ENCODE measurements at places on chromosomes 4 and X.

DNA sequence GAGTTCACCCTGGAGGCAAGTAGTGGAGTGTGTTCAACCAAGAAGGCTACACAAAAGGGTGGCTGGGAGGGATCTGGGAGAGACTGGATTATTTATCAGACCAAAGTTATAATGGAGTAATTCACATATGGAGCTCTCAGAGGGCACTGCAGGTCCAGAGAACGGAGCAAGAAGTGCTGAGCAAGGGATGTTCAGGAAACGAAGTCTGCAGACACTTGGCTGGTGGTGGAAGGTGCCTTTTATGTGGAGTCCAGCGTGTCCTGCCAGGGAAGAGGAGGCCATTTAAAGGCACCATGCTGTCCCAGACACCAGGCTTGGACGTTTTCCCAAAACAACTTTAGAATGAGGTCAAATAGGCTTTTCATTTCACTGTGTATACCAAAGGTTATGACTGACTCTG is 130.1 kb downstream of the CEP135 start:
- DNase-seq = no peak

GRCh38 chrX:105650577-105650976 is 171.8 kb upstream of the NRK start:
- no peak for DNase-seq

GRCh38 chrX:118251271-118251670 is 94.6 kb upstream of the WDR44 start:
- no peak for DNase-seq

DNA sequence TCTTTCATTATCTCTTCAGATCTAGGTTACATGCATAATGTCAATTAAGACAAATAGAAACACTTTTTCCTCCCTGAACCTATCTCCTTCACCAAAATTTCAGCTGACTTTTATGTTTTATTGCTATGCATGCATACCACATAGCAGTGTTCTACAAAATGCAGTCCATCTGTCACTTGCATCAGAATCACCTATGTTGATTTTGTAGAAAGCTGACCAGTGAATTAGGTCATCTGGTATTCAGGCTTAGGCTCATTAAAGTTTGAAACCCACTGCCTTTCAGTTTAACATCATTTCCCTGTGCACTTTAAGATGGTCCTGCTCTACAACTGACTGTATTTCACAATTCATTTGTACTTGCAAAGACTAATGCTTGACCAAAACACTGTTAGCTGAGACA is 277.9 kb downstream of the CFAP299 start:
- DNase-seq = no peak

GRCh38 chr4:41044791-41045190 is 169.6 kb downstream of the APBB2 start:
- no peak for DNase-seq
